ENCODE measurements at places on chromosomes 12 and 14.

- no peak for DNase-seq
Observed at GRCh38 chr14:98984719-98985041, 287.3 kb downstream of the BCL11B start.

GRCh38 chr12:1723721-1724120, 32.9 kb downstream of the ADIPOR2 start:
- DNase-seq, result no peak

DNA sequence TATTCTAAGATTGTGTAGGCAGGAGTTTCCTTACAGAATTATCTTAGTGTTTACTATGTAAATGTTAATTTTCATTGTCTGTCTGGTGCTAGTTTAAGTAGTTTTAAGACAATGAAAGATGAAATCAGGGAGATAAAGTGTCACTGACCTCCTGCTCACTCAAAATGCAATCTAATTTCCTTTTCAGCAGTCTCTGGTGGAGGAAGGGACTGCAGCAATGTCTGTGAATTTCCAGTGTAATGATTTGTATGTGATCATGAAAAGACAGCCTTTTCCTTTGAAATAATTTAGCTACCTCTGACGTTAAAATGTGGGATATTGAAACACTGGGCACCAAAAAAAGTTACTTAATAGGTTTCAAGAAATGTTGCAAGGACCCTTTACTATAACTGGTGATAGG, 779.7 kb upstream of the FLRT2 start:
- no peak for DNase-seq

DNA sequence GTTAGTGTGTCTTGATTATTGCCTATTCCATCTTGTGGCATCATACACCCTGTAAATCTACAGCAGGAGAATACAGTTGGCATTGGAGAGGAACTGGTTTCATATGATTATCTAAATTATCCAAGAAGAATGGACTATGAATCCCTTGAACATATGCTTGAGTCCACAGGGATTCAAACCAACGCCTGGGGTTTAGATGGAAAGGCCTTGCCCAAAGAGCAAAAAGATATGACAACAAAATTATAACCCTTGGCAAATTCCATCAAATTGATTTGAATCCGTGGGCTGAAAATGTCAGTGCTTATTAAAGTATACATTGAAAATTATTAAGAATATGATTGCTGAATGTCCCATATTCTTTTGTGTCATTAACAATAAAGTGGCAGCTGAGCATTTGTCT, 108.2 kb downstream of the PDE3A start:
- no peak for DNase-seq

DNA sequence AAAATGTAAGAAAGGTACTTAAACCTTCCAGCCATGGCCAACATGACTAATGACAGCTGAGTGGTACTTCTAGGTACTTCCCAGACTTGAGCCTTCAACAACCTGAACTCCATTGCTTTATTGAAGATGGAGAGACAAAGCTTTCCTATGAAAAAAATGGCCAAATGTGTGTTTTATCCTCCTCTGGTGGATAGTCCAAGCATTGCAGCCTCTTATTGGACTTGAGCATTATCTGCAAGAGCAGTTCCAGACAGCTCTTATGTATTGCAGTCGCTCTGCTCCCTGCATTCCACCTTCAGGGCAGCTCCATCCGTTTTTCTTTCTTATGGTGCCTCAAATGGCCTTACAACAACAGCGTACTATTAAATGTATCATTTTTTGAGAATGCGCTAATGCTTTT, 588.2 kb downstream of the NRXN3 start:
- DNase-seq, result peak; percentile 50

DNA sequence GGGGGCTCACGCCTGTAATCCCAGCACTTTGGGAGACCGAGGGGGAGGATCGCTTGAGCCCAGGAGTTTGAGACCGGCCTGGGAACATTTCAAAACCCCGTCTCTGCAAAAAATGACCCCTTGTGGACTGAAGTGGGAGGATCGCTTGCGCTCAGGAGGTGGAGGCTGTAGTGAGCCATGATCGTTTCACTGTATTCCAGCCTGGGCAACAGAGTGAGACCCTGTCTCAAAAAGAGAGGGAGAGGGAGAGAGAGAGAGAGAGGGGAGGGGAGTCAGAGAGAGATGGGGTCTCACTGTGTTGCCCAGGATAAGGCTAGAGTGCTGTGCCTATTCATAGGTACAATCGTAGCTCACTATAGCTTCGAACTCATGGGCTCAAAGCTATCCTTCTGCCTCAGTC, 2.8 kb downstream of the FGD4 start:
- no peak for DNase-seq

DNA sequence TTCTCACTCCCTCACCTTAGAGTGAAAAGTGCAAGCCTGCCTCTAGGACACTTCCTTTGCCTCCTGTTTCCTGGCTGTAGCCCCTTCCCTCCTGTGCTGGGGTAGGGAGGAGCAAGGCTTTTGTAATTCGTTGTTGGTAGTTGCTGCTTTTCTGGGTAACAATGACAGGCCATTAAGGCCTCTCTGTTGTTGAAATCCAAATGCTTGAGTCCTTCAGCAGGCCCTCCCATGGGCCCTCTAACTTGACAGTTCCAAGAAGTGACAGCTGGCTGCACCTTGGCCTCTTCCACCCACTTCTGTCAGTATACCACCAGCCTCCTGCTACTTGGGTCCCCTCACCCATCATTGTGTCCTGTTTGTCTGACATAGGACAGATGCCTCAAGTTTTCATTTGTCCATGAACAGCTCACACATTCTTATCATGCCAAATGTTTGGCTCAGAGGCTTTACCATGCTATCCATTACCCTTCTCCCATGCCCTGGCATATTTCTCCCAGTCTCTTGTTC, 103.7 kb upstream of the PDE3A start:
- DNase-seq, result no peak

DNA sequence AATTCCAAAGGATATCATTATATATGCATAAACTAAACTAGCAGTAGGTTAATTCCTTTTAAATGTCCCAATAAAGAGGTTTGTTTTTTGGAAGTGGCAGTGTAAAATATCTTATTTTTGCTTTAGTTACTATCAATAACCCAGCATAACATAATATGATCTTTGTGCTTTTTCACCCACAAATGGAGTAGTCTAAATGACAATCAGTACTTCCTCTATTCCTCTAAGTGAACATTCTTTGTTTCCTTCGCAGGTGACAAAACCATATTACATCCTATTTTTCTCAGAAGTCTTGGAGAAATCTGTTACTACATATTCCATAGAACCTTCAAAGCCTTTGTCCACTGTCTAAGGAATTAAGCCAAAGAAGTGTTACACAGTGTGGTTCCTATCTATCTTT, 62.5 kb downstream of the MED13L start:
- DNase-seq, result no peak

DNA sequence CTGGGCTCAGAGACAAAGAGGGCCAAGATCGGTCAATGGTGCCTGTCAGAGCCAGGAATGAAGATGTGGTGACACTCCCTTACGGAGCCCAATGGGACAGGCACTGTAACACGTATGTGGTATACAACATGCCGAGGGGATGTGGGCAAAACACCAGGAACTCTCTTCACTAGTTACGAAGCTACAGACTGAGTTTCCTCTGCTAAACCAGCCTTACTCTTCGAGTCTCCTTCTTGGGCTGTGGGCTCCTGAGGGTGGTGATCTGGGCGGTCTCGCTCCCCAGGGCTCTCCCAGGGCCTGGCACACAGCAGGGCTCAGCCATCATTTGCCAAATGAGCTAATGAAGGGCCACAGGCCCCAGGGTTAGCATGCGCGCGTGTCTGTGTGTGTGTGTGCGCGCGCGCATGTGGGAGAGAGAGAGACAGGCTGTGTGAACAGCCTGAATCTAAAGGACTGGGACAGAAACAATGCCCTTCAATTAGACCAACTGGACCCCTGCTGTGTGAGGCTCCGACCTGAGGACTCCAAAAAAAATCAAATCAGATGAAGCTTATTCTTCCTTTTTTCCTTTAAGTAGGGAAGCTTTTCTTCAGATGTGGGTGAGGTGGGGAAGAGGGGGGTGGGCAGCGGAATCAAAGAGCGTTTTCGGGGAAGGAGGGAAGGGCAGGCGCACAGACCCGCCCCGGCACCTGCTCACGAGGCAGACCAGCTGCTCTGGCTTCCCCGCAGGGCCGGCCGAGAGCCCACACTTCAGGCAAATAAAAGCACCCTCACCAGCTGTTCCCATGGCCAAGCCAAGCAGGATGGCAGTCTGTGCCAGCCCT, 42.5 kb downstream of the CCDC88C start:
- DNase-seq, result peak; percentile 89

DNA sequence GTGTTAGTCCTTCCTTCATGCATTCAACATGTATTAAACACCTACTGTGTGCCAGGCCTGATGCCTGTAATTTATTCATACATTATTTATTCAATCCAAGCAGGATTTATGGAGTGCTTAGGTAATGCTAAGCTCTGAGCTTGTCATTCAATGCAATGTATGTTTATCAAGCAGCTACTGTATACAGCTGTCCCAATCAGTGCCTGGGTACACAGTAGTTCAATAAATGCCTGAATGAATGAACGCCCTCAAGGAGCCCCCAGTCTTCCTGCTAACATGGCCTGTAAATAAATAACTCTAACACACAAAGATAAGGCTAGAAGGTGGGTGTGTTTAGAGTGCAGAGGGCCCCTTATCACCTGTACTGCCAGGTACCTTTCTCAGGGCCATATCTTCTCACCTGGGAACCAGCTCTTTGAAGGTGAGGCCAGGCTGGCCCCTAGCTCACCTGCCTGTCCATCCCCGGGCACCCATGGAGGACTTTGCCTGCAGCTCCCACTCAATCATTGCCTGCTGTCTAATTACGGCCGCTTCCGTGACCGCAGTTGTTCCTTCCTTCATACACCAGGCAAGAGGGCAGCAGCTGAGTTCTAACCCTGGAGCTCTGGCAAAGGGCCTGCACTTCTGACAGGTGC, 20.0 kb upstream of the KDM2B start:
- DNase-seq, result no peak

- no peak for DNase-seq
Observed at GRCh38 chr12:47962198-47962597, 1.2 kb upstream of the TMEM106C start.

DNA sequence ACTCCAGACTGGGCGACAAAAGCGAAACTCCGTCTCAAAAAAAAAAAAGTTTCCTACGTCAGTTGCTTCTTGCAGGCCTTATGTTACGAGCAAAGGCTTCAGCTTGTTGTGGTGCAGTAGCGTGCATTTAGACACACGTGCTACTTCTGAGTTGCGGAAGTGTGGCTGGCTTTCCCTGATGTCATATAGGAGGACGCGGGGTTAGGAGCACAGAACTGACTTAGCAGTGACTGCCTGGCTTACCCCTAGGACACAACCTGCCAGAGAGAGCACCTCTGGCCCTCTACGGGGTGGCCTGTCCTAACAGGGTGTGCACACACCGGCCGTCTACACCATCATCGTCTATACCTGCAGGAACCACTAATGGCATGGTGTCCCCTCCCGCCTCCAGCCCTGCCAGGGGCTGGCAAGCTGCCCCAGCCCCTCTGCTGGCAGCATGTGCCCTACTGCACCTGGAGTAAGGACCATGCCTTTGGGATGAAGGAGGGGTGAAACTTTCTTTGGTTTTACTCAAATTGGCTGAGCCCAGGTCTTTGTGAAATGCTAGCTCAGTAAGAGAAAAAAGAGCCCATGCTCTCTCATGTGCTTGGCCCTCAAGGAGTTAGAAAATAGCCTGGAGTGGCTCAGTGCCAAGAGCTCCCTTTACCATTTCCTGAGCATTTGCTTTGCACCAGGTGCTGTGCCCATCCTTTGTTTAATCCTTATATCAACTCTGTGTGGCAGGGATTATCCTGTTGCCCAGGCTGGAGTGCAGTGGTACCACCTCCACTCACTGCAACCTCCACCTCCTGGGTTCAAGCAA, 1.7 kb upstream of the GPR68 start:
- peak; percentile 53 for DNase-seq

DNA sequence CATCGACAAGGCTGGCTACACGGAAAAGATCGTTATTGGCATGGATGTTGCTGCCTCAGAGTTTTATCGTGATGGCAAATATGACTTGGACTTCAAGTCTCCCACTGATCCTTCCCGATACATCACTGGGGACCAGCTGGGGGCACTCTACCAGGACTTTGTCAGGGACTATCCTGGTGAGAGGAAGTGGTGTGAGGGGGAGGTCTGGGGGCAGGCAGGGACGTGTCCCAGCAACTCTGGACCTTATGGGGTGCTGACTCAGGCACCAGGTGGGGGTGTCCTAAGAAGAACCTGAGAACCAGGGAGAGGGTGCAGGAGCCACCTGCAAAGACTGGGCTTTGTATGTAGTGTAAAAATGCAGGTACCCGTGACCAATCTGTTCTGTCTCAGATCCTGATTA, 5.2 kb downstream of the ENO2 start:
- DNase-seq, result no peak

DNA sequence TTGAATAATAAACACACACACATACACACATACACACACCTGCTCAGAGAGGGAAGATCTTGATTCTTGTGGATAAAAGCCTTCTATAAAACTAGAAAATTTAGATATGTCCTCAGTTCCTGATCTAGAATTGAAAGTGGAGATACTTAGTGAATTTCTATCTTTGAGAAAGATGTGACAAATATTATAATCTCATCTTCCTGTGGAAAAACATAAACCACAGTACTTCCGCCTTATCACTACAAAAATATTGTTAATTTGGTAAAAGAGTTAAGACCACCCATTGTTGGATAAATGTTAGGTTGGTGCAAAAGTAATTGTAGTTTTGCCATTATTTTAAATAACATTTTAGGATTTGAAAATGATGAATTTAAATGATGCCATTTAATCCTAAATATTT, at the start of gene KLRK1:
Gene KLRK1 (minus strand): TSS at position 138 of the 400 bp plus-strand sequence. CDS start 1,231 bp downstream, outside the sequence.
- DNase-seq, result no peak

- DNase-seq, result no peak
Observed at GRCh38 chr12:97151481-97151880, 244.4 kb downstream of the NEDD1 start.

- no peak for DNase-seq
Observed at GRCh38 chr12:24555730-24556129, 393.2 kb downstream of the BCAT1 start.

GRCh38 chr14:27916326-27916725, 850.3 kb upstream of the FOXG1 start:
- no peak for DNase-seq

DNA sequence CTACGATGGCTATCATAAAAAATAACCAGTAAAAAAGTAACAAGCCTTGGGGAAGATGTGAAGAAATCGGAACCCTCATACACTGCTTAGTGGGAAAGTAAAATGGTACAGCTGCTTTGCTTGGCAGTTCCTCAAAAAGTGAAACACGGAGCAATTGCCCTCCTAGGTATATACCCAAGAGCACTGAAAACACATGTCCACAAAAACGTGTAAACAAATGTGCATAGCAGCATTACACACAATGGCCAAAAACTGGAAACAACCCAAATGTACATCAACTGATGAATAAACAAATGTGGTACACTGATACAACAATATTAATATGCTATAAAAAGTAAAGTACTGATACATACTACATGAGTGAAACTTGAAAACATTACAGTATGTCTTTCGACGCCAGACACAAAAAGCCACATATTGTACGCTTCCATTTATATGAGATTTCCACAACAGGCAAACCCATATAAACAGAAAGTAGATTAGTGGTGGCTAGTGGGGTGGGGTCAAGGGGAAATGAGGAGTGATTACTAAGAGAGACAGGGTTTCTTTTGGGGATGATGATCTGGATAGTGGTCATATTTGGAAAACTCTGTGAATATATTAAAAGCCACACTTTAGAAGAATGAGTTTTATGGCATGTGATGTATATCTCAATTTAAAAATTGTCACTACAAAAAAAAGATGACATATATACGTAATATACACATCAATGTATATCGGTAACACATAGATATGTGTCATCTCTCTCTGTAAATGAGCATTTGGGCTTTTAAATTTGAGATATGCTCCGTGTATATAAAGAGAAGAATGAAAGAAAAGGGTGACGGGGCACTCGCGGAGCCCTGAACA, 996 bp downstream of the SLC41A2 start:
- no peak for DNase-seq

GRCh38 chr12:42770261-42770660, 180.7 kb upstream of the PRICKLE1 start:
- no peak for DNase-seq
